ENCODE measurements at places on chromosomes 4 and X. TPM values are rescaled to one million over a fixed set of nuclear protein-coding genes. Genes with fewer than 3 reads are reported as not detected.

Gene INTU
- 15.0 TPM for total RNA-seq

Gene CNOT6L
- 64.7 TPM for total RNA-seq

Gene HSFX3
- not detected for total RNA-seq

Gene IQSEC2
- 31.7 TPM for total RNA-seq
